ENCODE measurements at places on chromosomes 12 and 14.

- no peak for DNase-seq
Measured at GRCh38 chr12:122079033-122079531, 526 bp downstream of the MLXIP start.

- no peak for DNase-seq
Measured at GRCh38 chr14:61453103-61453767, 131.9 kb downstream of the PRKCH start.

GRCh38 chr12:111937429-111937828 is 75.5 kb downstream of the TMEM116 start:
- DNase-seq, result peak; percentile 7

DNA sequence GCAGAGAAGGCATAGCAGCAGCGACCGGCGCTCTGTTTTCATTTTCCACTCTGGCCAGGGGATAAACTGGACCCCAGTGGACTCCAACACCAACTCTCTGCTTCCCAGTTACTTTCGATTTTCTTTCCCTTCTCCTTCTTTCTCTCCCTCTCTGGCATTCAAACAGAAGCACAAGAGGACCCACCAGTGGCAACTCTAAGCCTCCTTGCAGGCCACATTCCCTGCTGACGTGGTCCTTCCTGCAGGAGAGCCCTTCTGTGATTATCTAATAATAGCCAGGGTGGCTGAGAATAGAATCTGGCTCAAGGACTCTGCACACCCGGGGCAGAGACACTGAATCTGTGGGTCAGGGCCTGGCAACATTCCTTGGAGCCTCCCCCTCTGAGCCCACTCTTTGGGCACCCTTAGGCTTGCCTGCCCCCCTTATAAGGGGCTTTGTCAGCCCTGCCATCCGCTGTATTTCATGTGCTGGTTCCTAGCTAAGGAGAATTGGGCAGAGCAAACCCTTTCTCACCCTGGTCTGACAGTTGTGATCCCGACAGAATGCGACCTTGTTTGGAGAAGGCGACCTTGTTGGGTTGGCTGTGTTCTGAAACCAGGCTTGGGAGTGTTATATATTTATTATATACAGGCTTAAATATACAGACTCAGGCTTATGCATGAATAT is 8.2 kb upstream of the HOXC6 start:
- no peak for DNase-seq

- no peak for DNase-seq
Measured at GRCh38 chr12:2797721-2798418, 3.1 kb downstream of the FKBP4 start.

- no peak for DNase-seq
Measured at GRCh38 chr12:66159123-66159522, 10.7 kb downstream of the TMBIM4 start.

DNA sequence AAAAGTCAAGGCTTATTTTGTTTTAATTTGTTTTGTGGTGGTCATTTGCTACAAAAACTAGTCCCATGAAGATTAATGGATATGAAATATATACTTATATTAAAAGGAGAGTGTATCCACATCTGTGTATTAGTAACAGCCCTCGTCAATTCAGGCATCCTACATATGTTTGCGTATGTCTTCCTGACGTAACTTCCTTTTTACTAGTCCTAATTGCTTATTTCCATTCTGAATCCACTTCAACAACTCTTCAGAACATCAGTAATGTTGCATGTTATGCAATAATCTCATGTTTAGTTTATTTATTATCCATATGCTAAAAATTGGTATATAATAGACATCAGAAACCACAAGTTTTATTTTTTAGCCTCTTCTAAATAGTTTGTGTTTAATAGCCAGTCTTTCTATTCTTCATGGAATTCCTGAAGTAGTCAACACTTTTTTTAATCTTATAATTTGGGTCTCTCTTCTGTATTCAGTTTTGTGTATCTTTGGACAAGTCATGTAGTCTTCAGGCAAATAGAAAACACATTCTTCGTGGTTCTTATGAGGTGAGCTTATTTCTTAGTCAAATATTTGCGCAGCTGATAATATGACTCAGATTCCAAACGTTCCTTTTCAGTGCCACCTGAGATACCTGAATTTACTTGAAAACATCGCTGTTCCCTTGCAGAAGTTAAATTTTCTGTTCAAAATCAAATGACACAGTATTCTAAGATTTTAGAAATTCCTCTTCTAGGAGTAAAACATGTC is 268.6 kb downstream of the CCDC59 start:
- no peak for DNase-seq

DNA sequence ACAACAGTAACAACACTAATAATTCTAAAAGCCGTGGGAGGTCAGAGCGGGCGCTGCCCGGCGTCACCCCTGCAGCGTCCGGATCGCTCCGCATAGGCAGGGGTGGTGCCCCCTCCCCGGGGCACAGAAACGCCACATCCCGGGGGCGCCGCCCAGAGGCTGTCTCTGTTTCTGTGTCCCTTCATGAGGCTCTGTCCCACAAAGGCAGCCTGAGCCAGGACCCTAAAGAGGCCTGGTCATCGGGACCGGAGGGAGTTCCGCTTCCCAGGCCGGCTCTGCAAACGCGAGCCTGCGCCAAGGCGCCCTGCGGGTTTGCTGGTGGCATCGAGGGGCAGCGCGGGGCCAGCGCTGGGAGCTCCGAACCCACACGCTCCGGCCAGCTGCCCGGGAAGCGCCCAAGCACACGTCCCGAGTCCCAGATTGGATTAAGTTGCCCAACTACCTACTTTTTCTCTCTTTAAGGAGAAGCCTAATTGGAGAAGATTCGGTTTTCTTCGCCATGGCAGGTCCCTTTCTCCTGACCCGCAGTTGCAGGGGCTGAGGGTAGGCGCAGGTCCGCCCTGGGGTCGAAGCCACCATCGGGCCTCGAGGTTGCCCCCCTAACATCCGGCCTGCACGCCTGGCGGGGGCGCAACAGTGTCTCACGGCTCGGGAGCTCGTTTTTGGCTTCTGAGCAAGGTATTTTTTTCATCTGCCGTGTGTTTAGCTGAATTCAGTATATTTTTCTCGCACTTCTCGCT is 421.7 kb downstream of the VRK1 start:
- peak; percentile 7 for DNase-seq

GRCh38 chr14:92578511-92578910 is 64.9 kb downstream of the RIN3 start:
- DNase-seq, result no peak

DNA sequence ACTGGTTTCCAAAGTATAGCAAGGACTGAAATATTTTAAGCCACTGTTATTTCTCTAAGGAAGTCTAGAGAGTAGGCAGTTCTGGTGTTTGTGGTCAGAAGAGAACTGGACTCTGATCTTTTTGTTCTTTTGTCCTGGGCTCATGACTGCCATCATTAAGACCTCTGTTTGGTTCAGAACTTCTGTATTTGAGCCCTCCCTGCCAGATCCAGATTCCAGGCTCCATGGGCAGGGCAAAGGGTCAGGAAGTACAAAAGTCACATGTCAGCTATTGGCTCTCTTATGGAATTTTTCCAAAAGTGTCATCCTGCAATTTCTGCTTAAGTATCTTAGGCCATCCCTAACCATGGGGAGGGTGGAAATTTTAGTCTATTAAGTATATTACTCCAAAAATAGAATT is 6.8 kb downstream of the PIWIL1 start:
- DNase-seq, result no peak

DNA sequence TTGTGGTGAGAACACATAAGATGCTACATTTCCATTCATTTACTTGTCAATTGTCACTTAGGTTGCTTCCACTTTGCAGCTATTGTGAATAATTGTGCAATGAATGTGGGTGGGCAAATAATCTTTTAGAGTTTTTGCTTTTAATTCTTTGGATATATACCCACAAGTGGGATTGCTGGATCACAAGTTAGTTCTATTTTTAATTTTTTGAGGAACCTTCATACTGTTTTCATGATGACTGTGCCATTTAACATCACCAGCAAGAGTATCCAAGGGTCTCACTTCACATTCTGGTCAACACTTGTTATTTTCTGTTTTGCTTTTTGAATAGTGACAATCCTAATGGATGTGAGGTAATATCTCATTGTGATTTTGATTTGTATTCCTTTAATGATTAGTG is 10.5 kb downstream of the CLEC6A start:
- no peak for DNase-seq

- no peak for DNase-seq
Measured at GRCh38 chr14:97039717-97040363, 242.7 kb downstream of the VRK1 start.

GRCh38 chr12:95674631-95675030 is 115.9 kb downstream of the NTN4 start:
- peak; percentile 60 for DNase-seq

- peak; percentile 96 for DNase-seq
Measured at GRCh38 chr12:50400638-50401499, at the start of gene LARP4. Gene LARP4, plus strand, starts transcription at chr12:50400885. Its CDS starts 126 bp downstream, at chr12:50401011.

DNA sequence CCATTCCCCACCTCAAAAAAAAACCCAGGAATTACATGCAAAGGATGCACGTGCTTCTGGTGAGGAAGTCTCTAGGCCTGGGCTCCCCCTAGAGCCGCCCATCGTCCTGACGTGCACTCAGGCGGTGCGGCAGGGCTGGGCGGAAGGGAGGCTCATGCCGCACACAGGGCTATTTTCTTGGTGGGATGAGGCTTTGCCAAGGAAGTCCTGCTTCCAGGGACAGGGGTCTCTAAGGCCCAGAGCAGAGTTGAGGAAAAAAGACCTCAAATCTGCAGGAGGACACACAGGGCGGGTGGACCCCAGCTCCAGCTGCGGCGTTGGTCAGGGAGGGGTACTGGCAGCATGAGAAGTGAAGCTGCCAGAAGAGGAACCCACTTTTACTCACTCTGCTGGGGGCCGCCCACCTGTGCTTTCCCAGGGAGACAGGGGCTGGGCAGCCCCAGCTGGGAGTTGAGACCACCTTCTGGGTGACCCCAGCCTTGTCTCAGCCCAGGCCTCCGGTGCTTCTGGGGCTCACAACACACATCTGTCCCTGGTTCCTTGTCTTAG is 4.2 kb downstream of the RHOF start:
- DNase-seq, result no peak

DNA sequence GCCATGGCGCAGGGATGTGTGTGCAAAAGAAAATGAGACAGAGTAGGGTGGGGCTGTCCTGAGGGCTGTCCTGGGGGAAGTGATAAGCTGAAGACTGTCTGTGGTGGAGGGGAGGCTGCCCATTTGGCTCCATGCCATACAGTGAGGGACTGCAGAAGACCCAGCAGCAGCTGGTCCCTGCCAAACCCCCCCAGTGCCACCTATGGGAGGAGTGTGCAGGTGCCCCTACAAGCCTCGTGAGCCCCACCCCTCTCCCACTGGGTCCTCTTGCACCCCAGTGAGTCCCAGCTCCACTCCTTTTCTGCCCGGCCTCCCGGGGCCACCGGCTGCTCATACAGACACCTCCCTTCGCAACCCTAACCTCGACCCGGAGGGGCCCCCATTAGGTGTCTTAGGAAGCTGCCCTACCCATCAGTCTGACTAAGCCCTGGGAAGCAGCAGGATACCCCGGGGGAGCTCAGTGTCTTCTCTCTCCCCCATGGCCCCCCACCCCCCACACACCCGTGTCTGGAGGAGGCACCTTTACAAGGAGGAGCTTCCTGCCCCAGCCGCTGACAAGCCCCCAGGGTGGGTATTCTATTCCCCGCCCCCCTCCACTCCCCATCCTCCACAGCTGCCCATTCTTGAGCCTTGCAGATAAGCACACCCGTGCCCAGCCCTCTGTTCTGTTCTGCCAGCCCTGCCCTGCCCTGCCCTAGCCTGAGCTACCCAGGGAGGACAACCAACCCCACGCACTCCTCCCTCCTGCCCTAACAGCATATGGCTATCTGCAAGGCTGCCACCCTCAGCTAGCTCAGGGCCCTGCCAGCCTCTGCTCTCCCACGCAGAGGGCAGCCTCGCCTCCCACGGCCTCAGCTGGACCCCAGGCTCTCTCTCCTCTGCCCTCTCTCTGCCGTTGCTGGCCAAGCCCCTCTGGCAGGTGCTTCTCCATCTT is 41.9 kb downstream of the SLC6A12 start:
- DNase-seq, result no peak

DNA sequence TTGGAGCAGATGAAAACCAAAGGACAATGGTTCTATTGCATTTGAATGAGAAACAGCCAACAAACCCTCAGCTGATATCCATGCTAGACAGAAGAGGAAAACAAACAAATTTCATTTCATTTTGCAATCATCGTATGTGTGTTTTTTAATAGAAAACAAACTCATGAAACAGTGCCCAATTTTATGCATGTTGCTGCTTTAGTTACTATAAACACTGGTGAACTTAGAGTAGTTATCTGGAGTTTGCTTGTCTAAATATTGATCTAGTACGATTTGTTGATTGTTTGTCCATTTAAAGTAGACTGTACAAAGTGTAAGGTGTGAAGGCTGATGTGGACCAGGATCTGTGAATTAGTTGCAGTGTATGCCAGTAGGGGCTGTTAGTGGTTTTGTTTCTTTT is 166.6 kb downstream of the KITLG start:
- DNase-seq, result no peak

GRCh38 chr14:64438181-64438841 is 27.0 kb upstream of the AKAP5 start:
- DNase-seq, result no peak

GRCh38 chr12:59444932-59445331 is 150.9 kb upstream of the SLC16A7 start:
- no peak for DNase-seq

DNA sequence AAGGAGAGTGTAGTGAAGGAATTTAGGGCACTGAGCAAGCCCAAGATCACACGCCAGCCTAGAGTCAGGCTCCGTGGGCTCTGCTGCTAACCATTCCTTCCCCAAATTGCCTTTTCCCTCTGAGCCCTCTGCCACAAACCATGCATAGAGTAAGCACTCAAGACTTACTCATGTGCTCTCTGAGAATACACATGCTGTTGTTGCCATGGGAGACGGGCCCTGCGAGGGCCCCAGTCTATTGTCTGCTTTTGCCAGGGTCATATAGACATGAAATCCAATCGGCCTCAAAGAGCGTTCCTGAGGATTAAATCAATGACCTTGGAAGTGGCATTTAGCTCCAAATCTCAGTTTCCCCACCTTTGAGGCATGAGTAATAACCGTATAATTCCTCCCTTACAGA is 48.7 kb upstream of the WSCD2 start:
- DNase-seq, result no peak

GRCh38 chr12:75447691-75448393 is 32.7 kb upstream of the GLIPR1 start:
- DNase-seq, result no peak

Data from muscle of arm (tissue), 14 donors.